ENCODE measurements at places on chromosomes 1 and 21.

DNA sequence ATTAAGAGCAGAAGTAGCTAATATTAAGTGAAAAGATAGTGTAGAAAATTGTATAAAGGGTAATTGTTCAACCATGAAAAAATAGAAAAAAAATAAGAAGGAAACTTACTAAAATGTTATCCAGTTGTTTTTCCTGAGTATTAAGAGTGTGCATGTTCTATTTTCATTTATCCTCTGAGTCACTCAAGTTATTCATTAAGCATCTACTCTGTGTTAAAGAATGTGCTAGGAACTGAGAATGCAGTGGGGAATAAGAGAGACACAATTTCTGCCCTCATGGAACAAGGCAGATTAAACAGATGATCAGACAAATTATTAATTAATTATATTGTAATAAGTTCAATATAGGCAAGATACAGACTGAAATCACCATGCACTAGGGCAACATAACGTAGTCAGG is 10.8 kb upstream of the PIGK start:
- DNase-seq = no peak

GRCh38 chr1:243438146-243438545 is 182.3 kb downstream of the SDCCAG8 start:
- DNase-seq = no peak

DNA sequence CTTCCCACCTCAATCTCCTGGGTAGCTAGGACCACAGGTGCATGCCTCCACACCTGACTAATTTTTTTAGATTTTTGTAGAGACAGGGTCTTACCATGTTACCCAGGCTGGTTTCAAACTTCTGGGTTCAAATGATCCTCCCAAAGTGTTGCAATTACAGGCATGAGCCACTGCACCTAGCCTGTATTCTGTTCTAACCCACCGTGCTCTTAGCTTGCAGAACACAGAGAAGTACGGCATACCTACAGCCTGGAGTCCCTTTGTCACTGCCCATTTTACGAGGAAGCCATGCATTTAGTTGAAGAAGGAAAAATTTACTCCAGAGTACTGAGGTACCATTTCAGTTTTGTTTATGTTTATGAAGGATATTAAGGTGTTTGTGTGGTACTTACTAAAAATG is 29.7 kb upstream of the NEXN start:
- no peak for DNase-seq

DNA sequence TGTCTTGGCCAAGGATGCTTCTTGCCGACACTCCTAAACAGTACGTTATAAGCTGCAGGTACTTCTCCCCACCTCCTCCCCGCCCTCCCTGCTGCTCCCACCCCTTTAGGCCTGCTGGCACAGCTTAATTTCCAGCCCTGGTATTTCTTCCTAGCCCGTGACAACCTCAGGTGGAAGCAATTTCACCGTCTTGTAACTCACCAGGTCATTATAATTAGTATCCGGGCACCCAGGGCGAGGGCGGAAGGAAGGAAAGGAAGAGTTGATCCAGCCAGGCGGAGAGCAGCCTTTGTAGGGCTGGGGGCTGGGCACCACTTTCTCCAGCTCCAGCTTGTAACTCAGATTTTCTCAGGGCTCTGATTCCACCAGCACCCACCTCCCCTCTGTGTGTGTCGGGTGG is 153.5 kb upstream of the CSF3R start:
- DNase-seq = no peak

- no peak for DNase-seq
These were observed 5.5 kb downstream of the LEMD1 start for GRCh38 chr1:205416322-205416721.

DNA sequence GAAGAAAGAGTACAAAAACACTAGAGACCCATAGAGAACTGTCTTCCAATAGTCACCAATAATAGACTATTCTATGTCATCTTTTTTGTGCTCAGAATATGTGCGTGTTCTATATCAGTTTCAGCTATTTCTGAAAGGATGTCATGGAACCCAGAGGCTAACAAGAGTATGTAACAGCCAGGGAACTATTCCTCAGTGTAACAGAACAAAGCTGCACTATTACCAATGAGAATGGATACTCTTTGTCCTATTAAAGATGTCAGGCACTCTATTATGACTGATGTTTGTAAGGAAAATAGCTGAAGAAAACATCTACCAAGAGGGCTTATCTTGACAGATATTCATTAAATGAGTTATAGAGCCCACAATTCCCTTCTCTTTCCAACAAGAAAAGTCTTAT is 8.6 kb upstream of the LRRC8C start:
- DNase-seq = no peak

DNA sequence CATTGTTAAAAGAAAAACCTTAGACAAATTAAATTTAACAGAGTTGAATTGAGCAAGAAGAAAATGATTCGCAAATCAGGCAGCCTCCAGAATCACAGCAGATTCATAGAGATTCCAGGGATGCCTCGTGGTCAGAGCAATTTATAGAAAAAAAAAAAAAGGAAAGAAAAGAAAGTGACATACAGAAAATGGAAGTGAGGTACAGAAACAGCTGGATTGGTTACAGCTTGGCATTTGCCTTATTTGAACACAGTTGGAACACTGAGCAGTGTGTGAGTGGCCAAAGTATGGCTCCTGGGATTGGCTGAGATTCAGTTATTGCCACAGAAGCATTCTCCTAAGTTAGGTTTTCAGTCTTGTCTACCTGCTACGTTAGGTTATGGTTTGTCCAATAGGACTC is 9.1 kb upstream of the C21orf91 start:
- DNase-seq = no peak

DNA sequence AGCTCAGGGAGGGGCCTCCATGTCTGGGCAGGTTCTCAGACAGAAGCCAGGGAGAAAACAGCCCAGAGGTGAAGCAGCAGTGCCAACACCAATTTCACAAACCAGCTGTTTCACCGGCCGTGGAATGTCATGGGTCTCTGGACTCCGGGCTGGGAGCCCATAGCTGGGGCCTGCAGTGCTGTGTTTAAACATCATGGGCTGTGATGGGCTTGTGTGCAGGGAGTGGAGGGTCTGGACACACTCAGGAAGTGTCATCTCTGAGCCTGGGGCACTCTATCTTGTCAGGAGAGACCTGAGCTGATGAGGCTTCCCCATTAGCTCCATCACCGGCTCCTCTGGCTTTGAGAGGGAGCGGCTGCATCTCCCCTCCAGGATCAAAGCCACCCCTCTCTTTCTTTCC is 173.6 kb upstream of the IGSF21 start:
- DNase-seq = no peak

DNA sequence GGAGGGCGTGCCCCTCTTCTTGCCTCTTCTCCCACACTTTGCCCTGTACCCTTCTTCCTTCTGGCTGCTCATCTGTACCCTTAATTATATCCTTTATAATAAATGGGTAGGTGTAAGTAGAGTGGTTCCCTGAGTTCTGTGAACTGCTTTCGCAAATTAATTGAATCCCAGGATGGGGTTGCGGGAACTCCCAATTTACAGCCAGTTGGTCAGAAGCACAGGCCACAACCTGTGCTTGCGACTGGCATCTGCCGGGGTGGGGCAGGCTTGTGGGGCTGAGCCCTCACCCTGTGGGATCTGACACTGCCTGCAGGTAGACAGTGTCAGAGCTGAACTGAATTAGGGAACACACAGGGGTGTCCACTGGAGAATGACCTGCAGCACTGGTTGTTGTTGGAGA is 244.9 kb downstream of the KCNJ6 start:
- DNase-seq = no peak

GRCh38 chr1:221961532-221962292 is 219.8 kb upstream of the DUSP10 start:
- DNase-seq = peak; percentile 7

- no peak for DNase-seq
These were observed 69.2 kb downstream of the OLFML2B start for GRCh38 chr1:161954466-161954865.

- DNase-seq = peak; percentile 73
These were observed 9.2 kb upstream of the GALE start for GRCh38 chr1:23809751-23810171.

DNA sequence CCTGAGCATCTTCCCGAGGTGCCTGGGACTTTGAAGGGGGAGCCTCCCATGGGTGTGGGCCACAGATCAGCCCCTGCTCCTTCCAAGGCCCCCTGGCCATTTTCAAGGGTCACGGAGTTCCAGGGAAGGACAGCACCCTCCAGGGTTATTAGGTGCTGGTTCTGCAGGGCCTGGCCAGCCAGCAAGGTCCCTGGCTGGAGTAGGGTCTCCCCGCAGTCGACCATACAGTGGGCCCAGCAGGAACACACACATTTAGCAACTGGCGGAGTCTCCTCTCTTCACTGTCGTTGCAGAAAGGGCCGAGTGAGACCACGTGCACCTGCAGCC is 17.7 kb upstream of the SUMO3 start:
- DNase-seq = no peak

DNA sequence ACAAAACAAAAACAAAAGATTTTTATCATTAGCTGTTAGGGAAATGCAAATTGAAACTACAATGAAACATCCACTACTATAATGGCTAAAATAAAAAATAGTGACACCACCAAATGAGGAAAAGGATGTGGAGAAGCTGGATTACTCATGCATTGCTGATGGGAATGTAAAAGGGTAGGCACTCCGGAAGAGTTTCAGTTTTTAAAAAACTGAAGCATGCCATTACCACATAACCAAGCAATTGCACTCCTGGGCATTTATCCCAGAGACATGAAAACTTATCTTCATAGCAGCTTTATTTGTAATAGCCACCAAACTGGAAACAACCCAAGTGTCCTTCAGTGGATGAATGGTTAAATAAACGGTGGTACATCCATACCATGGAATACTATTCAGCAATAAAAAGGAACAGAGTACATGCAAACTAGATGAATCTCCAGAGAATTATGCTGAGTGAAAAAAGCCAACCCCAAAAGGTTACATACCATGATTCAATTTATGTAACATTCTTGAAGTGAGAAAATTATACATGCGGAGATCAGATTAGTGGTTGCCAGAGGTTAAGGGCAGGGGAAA is 14.5 kb upstream of the CFAP298 start:
- no peak for DNase-seq

DNA sequence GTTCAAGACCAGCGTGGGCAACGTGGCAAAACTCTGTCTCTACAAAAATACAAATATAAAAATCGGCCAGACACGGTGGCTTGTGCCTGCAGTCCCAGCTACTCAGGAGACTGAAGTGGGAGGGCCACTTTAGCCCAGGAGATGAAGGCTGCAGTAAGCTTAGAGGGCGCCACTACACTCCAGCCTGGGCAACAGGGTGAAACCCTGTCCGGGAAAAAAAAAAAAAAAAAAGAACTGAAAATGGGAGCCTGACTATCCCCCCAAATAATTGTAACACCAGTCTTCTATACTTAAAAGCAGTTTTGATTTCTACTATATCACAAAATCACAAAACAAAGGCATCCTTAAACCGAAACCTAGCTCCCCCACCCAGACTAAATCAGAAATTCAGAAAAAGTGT is 60.3 kb downstream of the CDC42BPA start:
- DNase-seq = no peak

GRCh38 chr1:222283147-222283768 is 264.6 kb downstream of the HHIPL2 start:
- no peak for DNase-seq

DNA sequence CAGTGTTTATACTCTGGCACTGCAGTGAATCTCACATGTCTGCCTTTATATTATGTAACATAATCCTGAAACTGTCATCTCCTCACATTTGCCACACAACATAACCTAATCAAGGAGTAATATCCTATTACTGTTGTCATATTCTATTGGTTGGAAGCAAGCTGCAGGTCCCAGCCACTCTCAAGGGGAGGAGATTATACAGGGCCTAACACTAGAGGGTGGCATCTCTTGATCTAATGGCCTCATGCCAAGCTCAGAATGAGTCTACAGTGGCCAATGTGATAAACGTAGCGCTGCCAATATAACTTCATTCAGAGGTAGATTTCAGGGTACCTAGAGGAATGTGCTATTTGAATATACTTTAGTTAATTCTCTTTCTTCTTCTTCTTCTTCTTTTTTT is 166.8 kb downstream of the BACH1 start:
- no peak for DNase-seq

GRCh38 chr21:31503939-31504338 is 155.6 kb upstream of the SOD1 start:
- DNase-seq = no peak

- DNase-seq = no peak
These were observed 5.9 kb upstream of the TNFSF4 start for GRCh38 chr1:173212952-173213491.

- no peak for DNase-seq
These were observed 140.6 kb downstream of the SYF2 start for GRCh38 chr1:25091658-25092057.

DNA sequence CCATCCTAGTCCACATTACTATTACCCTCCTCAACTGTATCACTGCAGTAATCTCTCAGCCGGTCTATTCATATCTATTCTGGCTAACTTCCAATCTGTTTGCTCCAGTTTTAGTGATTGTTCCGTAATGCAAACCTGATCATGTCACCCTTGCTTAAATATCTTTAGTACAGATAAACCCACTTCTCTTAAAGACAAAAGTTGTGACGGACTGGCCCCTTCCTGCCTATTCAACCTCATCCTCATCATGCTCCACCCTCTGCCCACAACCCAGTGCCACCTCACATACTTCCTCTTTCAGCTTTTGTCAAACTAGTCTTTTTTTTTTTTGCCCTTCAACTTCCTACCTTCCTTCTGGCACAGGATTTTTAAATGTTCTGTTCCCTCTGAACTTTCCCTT is 2.8 kb upstream of the C1orf162 start:
- peak; percentile 49 for DNase-seq

GRCh38 chr1:243343970-243344937 is 88.4 kb downstream of the SDCCAG8 start:
- DNase-seq = no peak

DNA sequence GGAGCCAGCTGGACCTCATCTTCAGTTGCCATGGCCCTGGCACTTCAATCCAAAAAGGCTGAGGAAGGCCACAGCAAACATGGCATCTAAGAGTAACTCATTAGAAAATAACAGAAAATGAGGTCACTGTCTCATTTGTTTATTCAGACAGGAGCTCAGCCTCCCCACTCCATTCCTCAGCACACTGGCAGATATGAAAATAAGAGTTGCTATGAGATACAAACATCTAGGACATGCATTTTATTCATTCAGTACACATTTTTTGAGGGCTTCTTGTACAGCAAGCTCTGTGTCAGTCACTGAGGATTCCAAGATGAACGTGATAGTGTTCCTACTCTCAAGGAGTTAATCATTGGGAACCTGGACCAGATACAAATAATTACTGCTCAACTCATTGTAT is 32.7 kb upstream of the TMEM125 start:
- no peak for DNase-seq

GRCh38 chr1:67740543-67740942 is 55.5 kb downstream of the GADD45A start:
- DNase-seq = no peak

- peak; percentile 58 for DNase-seq
These were observed 22.4 kb downstream of the STPG1 start for GRCh38 chr1:24390924-24391782.

- no peak for DNase-seq
These were observed 38.0 kb upstream of the RASAL2 start for GRCh38 chr1:178055779-178056471.

Measured in activated CD4-positive, alpha-beta T cell treated with anti-CD3 and anti-CD28 coated beads, Interleukin-2, amount 50 U/mL, for 4 hours (primary cell).